Hematopoietic multipotent progenitor cell treated with erythropoietin and hydrocortisone succinate and interleukin-3 and kit ligand, for 17 days (in vitro differentiated cells): ENCODE measurements at places on chromosomes 3 and 15.
A peak's percentile ranks its signal among the peaks of the same experiment; 100 is the strongest.

GRCh38 chr3:134446800-134447199 lies 39.0 kb downstream of the ANAPC13 start:
- no peak for DNase-seq

GRCh38 chr15:93583968-93584367 lies 495.0 kb upstream of the RGMA start:
- DNase-seq = no peak

DNA sequence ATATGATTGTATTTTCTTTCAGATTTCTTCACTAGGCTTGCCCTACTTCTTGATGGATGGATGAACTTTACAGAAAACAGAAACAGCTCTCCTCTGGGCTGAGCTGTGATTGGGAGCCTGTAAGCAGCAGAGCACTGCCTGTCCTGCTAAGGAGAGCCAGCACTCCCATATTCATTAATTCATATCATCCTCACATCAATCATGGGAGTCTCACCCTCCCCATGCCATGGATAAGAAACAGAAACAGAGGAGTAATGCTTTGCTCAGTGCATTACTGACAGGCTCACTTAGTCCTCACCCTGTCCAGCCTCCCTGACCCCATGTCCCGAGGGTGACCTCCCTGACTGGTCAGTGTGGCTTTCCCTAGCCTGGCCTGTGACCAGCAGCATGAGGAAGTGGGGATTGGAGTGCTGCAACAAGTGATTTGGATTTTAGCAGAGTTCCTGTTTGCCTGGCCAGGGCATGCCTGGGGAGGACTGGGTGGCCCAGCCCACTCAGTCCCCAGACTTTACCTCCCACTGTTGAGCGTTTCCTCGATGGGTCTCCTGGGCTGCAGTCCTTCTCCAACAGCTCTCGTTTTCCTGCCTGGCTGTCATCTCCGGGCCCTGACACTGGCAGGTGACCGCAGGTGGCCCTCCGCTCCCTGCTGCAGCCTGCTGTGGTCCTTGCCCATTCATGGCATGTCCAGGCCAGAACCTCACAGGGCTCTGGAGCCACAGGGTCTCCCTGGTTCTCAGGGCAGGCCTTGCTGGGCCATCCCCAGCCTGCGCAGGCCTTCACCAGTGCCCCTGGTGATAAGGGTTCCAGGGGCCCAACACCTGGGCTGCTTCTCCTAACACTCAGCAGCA lies 1.3 kb upstream of the TMIE start:
- DNase-seq = no peak

- no peak for DNase-seq
These were observed 188.9 kb upstream of the SYNPR start for GRCh38 chr3:63089007-63089750.

GRCh38 chr3:38297947-38298711 lies 16.0 kb downstream of the SLC22A14 start:
- no peak for DNase-seq

- DNase-seq = peak; percentile 59
These were observed 36.7 kb downstream of the CIP2A start for GRCh38 chr3:108552267-108553159.

GRCh38 chr3:119657887-119658702 lies 2.3 kb downstream of the POPDC2 start:
- no peak for DNase-seq

GRCh38 chr15:69305933-69306568 lies 7.3 kb downstream of the PAQR5 start:
- DNase-seq = no peak

DNA sequence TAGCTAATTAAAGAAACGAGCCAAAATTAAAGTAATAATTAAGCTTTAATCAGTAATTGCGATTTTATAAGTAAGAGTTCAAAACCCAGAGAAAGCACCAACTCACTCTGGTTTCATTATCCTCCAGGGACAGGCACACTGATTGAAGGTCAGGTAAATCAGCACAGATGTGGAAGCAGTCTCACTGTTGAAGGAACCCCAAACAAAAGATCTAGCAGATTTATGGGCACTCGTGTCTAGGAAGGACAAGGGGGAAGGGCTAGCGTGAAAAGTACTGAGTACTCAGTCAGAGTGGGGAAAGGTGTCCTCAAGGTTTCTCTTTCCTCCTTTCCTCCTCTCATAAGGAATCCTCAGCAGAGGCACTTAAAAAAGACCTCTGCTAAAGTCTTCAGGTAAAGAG lies 320.1 kb downstream of the PYDC2 start:
- DNase-seq = no peak

- DNase-seq = no peak
These were observed 211.7 kb upstream of the MLF1 start for GRCh38 chr3:158359339-158359738.

DNA sequence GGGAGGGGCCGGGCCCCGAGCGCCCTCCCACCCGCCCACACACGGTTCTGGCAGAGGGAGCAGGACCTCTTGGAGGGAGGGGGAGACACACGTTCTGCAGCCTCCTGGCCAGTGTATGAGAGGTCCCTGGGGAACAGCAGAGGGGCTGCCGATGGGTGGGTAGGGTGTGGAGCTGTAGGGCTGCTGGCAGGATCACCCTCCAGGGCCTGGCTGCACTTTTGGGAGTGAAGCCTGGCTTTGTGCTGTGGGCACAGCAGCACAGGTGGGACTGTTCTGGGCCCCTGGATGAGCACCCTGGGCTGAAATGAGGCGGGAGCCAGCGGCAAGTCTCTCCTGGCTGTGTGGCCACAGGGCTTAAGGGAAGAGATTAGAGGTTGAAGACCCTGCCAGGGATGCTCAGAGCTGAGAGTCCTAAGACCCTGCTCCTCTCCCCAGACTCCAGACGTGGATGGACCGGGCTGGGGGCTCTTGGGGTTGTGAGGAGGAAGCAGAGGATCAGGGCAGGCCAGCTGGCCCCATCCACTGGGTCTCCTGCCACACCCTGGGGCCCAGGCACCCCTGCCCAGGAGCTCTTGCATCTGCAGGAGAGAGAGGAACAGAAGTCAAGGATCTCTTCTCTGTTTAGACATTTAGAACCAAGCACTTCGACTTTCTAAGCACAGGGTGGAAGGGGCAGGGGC lies 45.2 kb downstream of the RGMA start:
- no peak for DNase-seq

GRCh38 chr15:44066211-44066827 lies 128.8 kb downstream of the FRMD5 start:
- peak; percentile 76 for DNase-seq

- DNase-seq = no peak
These were observed 95.8 kb downstream of the CHSY1 start for GRCh38 chr15:101156061-101156460.

DNA sequence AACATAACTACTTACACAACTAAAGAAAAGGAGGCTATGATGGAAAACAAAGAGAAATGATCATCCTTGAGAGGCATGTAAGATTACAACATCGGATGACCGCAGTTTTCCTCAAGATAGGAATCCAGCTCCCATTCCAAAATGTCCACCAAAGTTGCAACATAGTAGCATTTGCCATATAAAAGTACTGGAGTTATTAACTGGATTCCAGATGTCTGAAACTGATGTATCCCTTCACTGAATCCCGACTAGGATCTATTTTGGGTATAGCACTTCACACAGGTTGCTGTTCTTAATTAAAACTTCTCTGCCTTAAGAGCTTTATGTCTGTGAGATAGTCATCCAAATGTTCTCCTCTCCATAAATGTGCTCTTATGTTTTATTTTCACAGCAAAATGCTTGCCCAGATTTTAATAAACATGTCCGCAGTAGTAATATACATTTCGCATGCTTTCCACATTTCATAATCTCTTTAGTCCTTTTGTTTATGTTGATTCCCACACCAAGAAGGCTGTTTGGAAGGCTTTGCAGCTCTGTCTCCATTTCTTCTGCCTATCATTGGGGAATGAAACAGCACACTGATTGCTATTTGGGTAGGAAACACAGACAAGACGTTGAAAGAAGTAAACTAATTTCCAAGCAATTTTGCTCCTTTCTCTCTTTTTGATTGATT lies 716.5 kb upstream of the CFAP20DC start:
- DNase-seq = no peak

- DNase-seq = no peak
These were observed 20.2 kb upstream of the CFAP161 start for GRCh38 chr15:81113861-81114291.

- DNase-seq = no peak
These were observed 7.0 kb downstream of the CHST14 start for GRCh38 chr15:40477642-40478327.

DNA sequence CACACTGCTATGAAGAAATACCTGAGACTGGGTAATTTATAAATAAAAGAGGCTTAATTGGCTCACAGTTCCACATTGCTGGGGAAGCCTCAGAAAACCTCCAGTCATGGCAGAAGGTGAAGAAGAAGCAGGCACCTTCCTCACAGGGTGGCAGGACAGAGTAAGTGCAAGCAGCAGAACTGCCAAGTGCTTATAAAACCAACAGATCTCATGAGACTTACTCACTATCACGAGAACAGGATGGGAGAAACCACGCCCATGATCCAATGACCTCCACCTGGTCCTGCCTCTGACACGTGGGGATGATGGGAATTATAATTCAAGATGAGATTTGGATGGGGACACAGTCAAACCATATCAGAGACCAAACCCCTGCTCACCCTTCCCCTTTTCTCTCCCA lies 75.0 kb downstream of the TRIM69 start:
- no peak for DNase-seq

DNA sequence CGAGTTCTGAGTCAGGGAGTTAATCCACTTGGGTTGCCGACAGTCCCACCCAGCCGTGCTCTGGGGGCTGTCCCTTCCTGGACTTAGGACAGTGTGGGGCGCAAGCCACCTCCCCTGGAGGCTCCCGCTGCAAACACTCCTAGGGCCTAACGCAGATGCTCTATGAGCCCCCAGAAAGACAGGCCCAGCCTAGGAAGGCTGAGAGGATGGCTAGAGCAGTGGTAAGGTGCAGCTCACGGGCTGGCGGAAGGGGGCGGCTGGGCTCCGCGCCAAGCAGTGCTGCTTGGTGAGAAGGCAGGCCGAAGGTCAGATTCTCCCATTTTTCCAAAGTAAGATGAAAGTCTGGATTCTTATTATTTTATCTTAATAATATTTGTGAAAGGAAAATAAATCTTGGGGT lies 84.6 kb upstream of the ALDH1L1 start:
- no peak for DNase-seq

DNA sequence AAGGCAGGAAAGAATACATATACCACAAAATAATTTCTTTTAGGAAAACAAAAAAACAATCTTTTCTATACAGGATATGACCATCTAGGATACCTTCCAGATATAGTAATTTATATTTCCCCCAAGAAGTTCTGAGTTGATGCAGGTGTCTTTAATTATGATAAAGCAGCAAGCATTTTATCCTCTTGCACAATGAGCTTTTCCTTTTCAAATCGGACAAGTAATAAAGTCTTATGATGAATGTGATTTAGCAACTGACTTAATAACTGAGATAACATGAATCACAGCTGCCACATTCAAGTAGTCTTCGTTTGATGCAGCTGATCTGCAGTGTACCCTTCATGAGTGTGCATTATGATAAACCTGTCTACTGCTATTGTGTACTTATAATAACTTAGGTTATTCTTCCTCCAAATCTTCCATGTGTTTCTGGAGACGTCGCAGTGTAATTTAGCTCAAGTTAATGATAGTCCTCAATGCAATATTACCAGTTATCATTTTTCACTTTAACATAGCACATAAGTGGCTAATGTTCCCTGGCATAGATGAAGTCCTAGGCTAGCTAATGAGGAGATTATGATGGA lies 260.3 kb upstream of the MRPL3 start:
- DNase-seq = no peak

GRCh38 chr3:102176333-102177050 lies 258.3 kb upstream of the ZPLD1 start:
- no peak for DNase-seq

- no peak for DNase-seq
These were observed 245.4 kb upstream of the CBLB start for GRCh38 chr3:106114220-106114619.

DNA sequence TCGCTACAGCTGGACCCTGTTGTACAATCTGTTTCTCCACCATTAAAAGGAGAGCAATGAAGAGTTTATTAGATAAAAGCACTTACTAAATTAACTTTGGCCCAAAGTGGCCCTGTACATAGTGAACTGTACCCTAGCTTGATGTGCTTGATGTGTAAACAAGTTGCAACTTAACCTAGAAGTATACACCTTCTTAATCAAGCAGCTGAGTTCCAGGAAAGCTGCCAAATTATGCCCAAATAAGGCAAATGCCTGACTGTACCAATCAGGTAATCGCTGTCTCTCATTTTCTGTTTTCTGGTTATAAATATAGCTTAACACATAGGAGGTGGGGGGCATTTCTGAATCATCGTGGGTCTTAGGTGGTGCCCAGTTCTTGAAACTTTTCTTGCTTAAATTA lies 704.8 kb upstream of the CBLB start:
- DNase-seq = no peak

DNA sequence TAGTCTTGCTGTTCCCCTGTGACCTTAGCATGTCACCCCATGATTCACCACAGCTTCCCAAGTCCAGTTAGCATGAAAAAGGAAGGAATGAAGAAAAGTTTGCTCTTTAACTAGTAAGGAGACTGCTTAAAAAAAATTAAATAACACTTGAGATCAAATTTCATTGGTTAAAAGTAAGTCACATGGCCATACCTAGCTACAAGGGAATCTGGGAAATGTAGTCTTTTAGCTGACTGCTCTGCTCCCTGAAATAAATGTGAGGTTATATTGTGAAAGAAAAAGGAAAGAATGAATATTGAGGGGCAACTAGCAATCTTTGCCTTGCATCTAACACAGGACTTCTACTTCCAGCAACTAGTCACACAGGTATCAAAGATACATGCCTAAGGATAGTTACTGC lies 84.7 kb upstream of the LRRN1 start:
- DNase-seq = no peak

GRCh38 chr15:45795440-45796069 lies 160.7 kb downstream of the SQOR start:
- no peak for DNase-seq

DNA sequence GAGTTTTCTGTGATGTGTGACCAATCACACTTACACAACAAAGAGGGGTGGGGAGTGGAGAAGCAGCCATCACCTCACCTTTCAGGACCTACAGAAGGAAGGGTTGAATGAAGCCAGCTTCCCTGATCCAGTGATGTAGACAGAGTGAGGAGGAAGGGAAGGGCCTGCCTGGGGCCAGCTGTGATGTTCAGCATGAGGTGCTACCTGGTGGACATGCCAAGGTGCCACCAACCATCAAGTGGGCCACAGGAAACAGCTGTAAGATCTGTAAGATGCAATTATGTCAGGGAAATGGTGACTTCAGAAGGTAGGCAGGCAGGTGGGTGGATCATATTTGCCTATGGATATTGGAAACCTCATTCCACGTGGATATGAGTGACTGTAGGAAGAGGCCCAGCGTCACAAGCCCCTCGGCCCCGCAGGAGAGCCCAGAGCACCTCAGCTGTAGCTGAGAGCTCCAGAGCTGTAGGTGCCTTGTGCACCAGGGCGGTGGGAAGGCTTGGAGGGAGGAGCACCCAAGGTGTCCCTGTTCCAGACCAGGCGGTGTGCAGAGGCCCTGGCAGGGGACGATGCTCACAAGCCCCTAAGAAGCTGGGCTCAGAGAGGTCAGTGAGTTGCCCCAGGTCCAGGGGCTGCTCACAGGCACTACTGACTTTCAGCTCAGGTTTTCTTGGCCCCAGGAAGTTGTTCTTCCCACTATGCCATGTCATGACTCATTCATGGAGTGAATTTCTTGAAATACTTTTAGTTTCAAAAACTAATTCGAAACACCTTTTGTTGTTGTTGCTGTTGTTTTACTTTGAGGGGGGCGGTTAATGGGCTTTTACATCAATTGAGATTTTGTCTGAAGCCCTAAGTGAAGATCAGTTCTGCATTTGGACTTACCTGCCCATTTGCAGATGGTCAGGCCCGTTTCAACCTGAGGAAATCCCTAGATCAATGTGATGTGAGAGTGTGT lies 94.2 kb upstream of the ALDH1A3 start:
- no peak for DNase-seq

GRCh38 chr15:88450125-88450798 lies 16.9 kb downstream of the MRPL46 start:
- DNase-seq = peak; percentile 51
